ENCODE measurements at places on chromosomes 5 and 9.
A peak's percentile ranks its signal among the peaks of the same experiment; 100 is the strongest.

- DNase-seq, result no peak
These were observed 348 bp downstream of the CATSPER3 start for GRCh38 chr5:134968055-134968454.

DNA sequence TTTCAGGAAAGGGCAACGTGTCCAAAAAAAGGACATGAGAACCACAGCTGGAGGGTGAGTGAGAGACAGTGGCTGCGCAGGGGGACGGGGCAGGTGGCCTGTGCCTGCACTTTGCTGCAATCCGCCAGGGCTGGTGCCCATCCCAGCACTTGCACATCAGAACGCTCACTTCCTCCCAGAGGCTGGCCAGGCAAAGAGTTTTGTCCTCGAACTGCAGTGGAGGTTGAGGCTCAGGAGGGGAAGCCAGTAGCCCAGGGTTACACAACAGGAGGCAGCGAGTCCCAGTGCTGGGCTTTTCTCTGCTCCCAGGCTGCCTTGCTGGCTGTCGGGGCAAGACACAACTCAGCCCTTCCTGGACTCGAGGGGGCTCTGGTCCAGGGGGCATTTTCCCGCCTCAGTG lies 33.1 kb downstream of the CRB2 start:
- no peak for DNase-seq

DNA sequence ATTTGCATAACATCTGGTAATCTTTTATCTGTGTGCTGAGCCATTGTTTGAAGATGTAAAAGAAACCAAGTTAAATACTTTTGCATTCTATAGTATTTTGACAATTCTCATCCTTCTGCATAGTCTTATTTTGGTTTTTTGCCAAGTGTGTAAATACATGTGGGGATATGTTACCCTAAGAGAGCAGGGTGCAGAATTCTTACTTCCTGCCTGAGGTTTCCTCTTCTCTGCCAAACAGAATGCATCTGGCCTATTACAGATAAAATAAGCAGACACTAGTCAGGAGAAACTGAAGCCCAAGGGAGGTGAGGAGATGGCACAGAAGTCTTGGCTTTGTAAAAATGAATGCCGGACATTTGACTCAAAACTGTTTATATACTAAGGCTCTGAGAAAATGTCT lies 462.1 kb downstream of the TMEM38B start:
- no peak for DNase-seq

GRCh38 chr9:105313238-105313637 lies 68.8 kb downstream of the SLC44A1 start:
- no peak for DNase-seq

DNA sequence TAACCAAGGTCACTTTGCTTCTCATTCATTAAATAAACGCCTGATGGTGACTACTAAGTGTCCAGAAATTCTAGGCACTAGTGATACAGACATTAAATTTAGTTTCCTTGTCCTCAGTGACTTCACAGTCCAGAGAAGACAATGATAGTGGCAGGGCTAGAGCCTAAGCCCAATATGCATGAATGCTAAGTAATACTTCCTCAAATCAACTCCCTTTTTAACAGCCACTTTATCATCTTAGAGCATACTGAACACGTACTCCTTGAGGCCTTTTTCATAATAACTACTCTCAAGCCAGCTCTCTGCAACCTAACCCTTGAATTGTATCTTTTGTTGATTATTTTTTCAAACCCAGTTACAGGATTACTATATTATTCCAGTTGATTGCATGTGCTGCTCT lies 74.1 kb downstream of the STX17 start:
- no peak for DNase-seq

- DNase-seq, result no peak
These were observed 428 bp downstream of the SLCO4C1 start for GRCh38 chr5:102295534-102296177.

DNA sequence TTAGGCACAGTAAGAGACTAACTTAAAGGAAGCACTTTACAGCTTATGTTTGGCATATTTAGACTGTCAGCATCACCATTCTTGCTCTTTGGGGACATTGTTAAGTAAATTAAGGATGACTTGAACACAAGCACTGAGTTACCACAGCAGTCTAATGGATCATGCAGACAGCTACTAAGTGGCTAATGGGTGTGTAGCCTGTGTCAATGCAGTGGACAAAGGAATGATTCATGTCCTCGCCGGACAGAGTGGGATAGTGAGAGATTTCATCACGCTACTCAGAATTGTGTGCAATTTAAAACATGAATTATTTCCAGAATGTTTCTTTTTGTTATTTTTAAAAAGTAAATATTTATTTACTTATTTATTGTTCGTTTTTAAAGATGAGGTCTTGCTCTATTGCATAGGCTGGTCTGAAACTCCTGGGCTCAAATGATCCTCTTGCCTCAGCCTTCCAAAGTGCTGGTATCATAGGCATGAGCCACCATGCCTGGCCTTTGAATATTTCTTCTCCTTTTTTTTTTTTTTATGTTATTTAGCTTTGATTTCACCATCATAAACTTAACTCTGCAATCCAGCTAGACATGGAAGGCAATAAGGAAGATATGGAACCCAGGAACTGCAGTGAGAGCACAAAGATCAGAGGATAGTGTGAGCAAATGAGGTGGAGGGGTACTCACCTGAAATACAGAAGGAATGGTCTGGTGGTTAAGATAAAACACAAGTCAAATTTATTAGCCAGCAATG lies 53.0 kb upstream of the KLF4 start:
- DNase-seq, result no peak

DNA sequence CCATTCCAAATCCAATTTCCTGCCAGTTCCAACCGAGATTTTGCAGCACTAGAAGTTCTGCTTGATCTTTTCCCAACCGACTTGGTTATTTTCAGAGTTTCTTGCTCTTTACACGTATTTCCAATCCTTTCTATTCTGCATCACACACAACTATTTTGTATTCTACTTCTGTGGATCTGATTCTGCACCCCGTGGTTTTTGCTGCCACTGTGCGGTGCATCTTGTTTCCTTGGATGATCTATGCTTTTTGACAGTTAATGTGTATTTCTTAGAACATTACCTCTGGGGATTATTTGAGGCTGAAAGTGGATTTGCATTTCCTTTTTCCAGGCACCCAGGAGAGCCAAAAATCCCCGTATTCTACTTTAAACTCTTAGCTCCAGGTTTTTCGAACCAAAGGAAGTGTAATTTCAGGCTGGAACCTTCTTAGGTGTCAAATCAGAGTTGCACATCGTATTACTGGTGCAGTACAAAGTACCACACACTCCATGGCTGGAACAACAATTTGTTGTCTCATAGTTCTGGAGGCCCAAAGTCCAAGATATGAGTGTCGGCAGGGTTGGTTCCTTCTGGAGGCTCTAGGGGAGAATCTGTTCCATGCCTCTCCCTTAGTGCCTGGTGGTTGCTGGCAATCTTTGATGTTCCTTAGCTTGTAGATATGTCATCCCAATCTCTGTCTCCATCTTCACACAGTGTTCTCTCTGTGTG lies 14.7 kb upstream of the SARDH start:
- no peak for DNase-seq

DNA sequence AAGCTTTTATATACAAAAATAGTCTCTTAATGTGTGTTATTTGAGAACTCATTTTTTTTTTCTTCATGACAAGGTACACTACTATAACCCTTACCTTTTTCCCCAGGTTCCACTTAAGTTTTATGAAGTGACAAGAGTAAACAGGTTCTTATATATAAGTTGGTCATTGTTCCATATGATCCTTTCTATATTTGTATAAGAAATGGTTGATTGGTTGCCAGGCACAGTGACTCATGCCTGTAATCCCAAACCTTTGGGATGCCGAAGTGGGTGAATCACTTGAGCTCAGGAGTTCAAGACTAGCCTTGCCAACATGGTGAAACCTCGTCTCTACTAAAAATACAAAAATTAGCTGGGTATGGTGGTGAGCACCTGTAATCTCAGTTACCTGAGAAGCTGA lies 108.3 kb downstream of the PCSK1 start:
- DNase-seq, result peak; percentile 75

GRCh38 chr5:58775701-58776262 lies 192.9 kb downstream of the RAB3C start:
- no peak for DNase-seq

DNA sequence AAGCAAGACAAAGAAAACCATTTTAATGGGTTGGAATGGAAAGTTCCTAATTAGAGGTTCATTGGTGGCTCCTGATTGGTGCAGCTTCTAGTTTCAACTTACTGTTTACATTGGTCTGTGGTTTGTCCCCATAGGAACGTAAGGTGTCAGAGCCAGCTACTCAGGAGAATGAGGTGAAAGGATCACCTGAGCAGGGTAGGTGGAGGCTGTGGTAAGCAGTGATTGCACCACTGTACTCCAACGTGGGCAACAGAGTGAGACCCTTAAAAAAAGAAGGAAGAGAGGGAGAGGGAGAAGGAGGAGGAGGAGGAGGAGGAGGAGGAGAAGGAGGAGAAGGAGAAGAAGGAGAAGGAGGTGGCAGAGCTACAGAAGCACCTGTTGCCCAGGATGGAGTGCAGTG lies 30.4 kb downstream of the KCNIP1 start:
- no peak for DNase-seq

- peak; percentile 79 for DNase-seq
These were observed 80.0 kb downstream of the OXCT1 start for GRCh38 chr5:41790038-41790776.

GRCh38 chr9:107989544-107989943 lies 500.0 kb upstream of the KLF4 start:
- DNase-seq, result peak; percentile 91

DNA sequence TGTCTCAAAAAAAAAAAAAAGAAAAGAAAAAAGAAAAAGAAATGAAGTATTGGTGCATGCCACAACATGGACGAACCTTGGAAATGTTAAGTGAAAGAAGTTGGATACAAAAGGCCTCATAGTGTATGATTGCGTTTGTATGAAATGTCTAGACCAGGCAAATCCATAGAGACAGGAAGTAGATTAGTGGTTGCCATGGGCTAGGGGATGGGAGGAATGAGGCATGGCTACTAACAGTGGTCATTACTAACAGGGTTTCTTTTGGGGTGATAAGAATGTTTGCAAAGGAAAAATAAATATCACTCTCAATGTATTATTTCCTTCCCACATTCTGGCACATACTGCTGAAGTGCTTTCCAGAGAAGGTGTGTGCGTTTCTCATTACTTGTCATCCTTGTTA lies 44.1 kb downstream of the UGCG start:
- peak; percentile 39 for DNase-seq

DNA sequence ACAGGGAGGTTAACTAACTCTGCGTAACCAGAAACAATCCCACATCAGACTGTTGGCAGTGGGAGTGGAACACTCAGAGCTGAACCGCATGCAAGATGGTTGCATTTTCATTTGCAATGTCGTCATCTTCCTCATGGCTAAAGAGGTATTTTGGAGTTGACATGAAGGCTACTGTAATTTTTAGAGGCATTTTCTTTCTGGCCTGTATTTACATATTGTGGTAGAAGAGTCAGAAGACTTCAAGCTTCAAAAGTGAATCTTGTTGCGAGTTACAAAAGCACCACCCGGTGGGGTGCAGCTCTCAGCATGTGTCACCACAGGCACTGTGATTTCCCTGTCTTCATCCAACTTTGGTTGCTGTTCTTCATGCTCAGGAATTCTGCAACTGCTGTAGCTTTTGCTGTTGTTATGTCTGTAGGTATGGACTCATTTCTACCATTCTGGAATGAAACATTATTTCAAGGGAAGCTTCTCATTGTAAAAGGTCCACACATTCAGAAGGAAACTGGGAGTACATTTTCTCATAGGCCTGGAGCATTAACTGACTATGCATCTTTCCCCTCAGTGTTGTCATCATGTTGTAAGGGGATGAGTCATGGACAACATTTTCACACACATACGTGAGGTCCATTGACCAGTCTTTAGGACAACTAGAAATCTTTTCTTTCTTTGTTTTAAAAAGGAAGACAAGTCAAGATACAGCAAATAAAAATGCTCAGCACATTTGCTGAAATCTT lies 35.4 kb upstream of the GDNF start:
- peak; percentile 87 for DNase-seq

- DNase-seq, result no peak
These were observed 1567.2 kb upstream of the WWC1 start for GRCh38 chr5:166724284-166724683.

DNA sequence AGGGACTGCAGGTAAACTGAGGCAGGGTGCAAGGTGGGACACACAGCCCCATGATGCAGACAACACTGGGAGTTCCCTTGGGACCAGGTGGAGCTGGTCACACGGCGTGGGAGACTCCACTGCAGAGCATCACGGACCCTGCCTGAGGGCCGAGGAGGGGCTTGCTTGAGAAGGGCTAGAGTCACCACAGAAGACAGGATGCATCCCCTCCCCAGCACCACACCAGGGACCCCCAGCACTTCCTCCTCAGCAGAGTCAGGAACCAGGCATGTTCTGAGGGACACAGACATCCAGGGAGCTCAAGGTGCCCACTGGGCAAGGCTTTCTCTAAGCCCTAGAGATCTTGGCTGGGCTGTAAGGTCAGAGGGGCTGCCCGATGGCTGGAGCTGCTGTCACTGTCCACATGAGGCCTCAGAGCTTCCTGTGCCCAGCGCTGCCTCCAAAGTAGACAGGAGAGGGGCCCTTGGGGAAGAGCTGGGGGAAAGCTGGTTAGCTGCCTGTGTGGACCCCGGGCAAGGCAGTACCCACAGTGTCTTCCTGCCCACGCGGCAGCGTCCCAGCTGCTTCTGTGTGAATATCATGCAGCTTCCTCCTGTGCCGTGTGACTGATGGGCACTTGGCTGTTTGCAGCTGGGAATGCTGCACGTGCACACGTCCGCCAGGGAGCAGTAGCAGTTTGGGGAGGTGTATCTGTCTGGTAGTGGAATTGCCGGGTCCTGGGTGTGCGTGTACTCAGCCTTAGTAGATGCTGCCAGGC lies 176.6 kb downstream of the CACNA1B start:
- no peak for DNase-seq

- no peak for DNase-seq
These were observed 499.0 kb downstream of the CDH10 start for GRCh38 chr5:24145806-24146205.

- DNase-seq, result no peak
These were observed 29.8 kb downstream of the SLC1A1 start for GRCh38 chr9:4520055-4520454.

GRCh38 chr5:58019614-58020013 lies 440.3 kb downstream of the PLK2 start:
- peak; percentile 14 for DNase-seq

- no peak for DNase-seq
These were observed 71.9 kb downstream of the ARRDC3 start for GRCh38 chr5:91311168-91311696.

Data from AG10803 (cell line).